Transverse colon (tissue), 4 donors: ENCODE measurements at places on chromosomes 2 and 18.

GRCh38 chr2:21544392-21544791, 420.6 kb downstream of the TDRD15 start:
- no peak for DNase-seq
- H3K27me3 ChIP-seq = no peaks in the 10 kb centered on the region
- no peaks in the 10 kb centered on the region for H3K36me3 ChIP-seq

DNA sequence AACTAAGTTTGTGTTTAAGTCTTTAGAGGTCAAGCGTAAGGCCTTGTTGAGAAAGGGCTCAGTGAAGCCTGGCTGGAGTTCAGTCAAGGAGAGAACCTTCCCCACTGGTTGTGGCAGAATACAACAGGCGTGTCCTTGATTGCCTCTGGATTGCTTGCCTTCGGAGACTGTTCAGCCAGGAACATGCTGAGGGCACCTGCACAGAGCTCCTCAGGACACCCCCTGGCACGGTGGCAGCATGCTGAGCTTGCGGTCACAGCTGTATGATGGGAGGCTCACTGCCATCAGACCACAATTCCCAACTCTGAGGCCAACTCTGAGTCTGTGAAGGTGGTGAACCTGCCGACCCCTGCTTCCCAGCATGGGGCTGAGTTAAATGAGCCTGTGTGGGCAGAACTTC, 130.0 kb downstream of the LPIN1 start:
- no peak overlapping the region for H3K4me3 ChIP-seq
- no peak overlapping the region for H3K27ac ChIP-seq
- H3K36me3 ChIP-seq = no peaks in the 10 kb centered on the region
- DNase-seq = no peak

DNA sequence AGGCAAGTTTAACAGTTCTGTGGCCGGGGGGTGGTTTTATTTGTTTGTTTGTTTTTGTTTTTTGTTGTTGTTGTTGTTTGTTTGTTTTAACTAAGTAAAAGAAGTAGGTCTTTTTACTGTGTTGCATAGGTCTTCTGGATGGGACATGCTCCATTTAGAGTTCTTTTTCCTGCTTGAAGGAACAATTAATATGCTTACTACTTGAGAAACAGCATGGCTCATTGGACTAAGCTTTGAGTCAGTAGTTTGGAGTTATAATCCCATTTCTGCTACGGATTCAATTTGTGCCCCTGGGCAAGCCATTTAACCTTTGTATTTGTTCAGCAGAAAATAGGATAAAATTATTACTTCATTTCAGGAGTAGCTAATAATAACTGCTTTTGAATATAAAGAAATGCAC, 8.7 kb upstream of the ACVR2A start:
- no peaks in the 10 kb centered on the region for H3K36me3 ChIP-seq
- no peaks in the 10 kb centered on the region for H3K27me3 ChIP-seq
- DNase-seq = no peak
- H3K27ac ChIP-seq = no peak overlapping the region

- no peaks in the 10 kb centered on the region for H3K36me3 ChIP-seq
- no peaks in the 10 kb centered on the region for H3K27me3 ChIP-seq
- no peak for DNase-seq
- H3K4me1 ChIP-seq = peaks cover 43% of the 10 kb centered on the region
- no peak overlapping the region for H3K4me3 ChIP-seq
- H3K27ac ChIP-seq = no peak overlapping the region
These were observed 8.0 kb downstream of the EML4 start for GRCh38 chr2:42176992-42177738.

GRCh38 chr18:9706081-9706935, 1.8 kb upstream of the RAB31 start:
- H3K36me3 ChIP-seq = no peaks in the 10 kb centered on the region
- H3K4me3 ChIP-seq = no peak overlapping the region
- no peak for DNase-seq
- H3K27ac ChIP-seq = peak overlapping the region; percentile 87
- H3K4me1 ChIP-seq = peaks cover 30% of the 10 kb centered on the region
- H3K27me3 ChIP-seq = peaks cover 43% of the 10 kb centered on the region

DNA sequence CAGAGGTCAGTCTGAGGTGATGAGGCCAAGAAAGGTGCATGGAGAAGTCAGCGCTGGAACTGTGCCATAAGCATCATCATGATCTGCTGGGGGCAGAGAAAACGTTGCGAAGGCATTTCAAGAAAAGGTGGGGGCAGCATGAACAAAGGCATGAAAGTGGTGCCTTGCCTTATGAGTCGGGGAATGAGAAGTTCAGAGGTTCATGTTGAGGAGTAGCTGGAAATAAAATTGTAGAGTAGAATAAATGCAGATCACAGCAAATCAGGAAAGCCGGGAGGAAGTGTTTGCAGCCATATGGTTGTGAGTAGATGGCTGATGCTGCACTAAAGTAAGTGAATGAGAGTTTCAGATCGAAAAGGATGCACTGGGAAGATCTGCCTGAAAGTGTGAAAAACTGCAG, 72.1 kb upstream of the ARL5A start:
- no peaks in the 10 kb centered on the region for H3K4me1 ChIP-seq
- DNase-seq = no peak
- no peak overlapping the region for H3K27ac ChIP-seq
- H3K36me3 ChIP-seq = no peaks in the 10 kb centered on the region

GRCh38 chr2:163649080-163649479, 86.7 kb downstream of the FIGN start:
- H3K27ac ChIP-seq = no peak overlapping the region
- H3K36me3 ChIP-seq = no peaks in the 10 kb centered on the region
- H3K27me3 ChIP-seq = no peaks in the 10 kb centered on the region
- H3K4me3 ChIP-seq = no peak overlapping the region
- no peaks in the 10 kb centered on the region for H3K4me1 ChIP-seq
- DNase-seq = no peak

- no peak for DNase-seq
- peaks cover 6% of the 10 kb centered on the region for H3K4me1 ChIP-seq
- no peaks in the 10 kb centered on the region for H3K36me3 ChIP-seq
- H3K27ac ChIP-seq = peak overlapping the region; percentile 86
- peaks cover 69% of the 10 kb centered on the region for H3K27me3 ChIP-seq
These were observed 526 bp downstream of the CHN1 start for GRCh38 chr2:175004730-175004979.

DNA sequence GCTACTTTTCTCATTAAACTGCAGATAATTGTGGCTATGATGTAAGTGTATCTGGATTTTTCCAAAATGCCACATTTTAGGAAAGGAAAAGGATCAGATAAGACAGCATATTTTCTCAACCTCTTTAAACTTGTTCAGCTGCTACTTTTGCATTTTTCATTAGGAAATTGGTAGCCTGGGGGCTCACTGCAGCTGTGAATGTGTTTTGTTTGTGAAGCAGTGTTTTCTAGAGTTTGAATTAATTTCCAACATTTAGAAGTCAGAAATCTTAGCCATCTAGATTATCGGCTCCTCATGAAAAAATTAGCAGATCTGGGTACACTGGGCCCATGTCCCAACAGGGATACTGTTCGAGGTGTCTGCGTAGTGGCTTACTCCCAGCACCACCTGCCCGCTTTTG, 56.3 kb upstream of the ZDBF2 start:
- peaks cover 15% of the 10 kb centered on the region for H3K27me3 ChIP-seq
- no peak overlapping the region for H3K4me3 ChIP-seq
- no peak for DNase-seq
- no peak overlapping the region for H3K27ac ChIP-seq

- no peak for DNase-seq
- H3K36me3 ChIP-seq = no peaks in the 10 kb centered on the region
- H3K4me1 ChIP-seq = no peaks in the 10 kb centered on the region
These were observed 24.6 kb downstream of the FECH start for GRCh38 chr18:57561728-57562423.

DNA sequence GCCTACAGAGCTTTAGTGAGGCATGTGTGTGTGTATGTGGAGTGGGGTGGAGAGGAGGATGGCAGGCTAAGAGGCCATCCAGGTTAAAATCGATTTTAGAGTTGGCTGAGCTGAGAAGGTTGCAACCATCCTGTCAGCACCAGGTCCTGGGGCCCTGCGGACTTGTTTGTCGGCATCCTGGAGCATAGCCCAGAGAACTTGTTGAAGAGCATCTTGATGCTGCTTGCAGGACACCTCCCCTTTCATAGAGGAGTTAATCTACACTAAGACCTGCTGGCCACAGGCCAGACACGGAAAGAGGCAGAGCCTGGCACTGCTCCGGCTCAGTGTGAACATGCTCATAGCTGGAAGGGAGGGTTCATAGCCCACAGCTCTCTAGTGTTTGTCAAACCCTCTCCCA, 72.1 kb upstream of the RGPD5 start:
- no peak for DNase-seq
- H3K27ac ChIP-seq = no peak overlapping the region
- no peaks in the 10 kb centered on the region for H3K36me3 ChIP-seq
- H3K4me3 ChIP-seq = no peak overlapping the region
- H3K27me3 ChIP-seq = no peaks in the 10 kb centered on the region

DNA sequence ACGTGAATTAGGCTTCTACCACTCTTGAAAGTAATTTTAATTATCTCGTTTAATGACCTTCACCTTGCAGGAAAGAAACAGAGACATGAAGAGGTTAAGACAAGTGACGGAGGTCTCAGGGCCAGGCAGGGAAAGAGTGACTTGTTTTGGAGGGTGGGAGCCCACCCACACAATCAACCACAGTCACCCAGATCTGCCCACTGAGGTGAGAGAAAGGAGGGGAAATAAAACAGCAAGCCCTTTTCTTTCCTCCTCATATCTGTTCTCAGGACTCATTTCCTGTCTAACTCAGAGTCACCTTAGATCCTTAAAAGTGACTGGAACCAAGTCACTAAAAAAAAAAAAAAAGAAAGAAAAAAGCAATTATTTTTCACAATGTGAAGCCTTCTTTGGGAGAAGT, 26.8 kb downstream of the ATP8B1 start:
- H3K4me3 ChIP-seq = no peak overlapping the region
- H3K36me3 ChIP-seq = no peaks in the 10 kb centered on the region
- H3K4me1 ChIP-seq = peaks cover 16% of the 10 kb centered on the region
- H3K27me3 ChIP-seq = no peaks in the 10 kb centered on the region
- peak overlapping the region; percentile 62 for H3K27ac ChIP-seq

- H3K27me3 ChIP-seq = no peaks in the 10 kb centered on the region
- H3K4me1 ChIP-seq = peaks cover 32% of the 10 kb centered on the region
- no peak overlapping the region for H3K4me3 ChIP-seq
- no peak overlapping the region for H3K27ac ChIP-seq
These were observed 124.9 kb downstream of the PRKCE start for GRCh38 chr2:45776160-45776955.

- no peaks in the 10 kb centered on the region for H3K4me1 ChIP-seq
- no peak for DNase-seq
- H3K27ac ChIP-seq = no peak overlapping the region
- peaks cover 73% of the 10 kb centered on the region for H3K27me3 ChIP-seq
- no peak overlapping the region for H3K4me3 ChIP-seq
- no peaks in the 10 kb centered on the region for H3K36me3 ChIP-seq
These were observed 14.8 kb upstream of the IMP4 start for GRCh38 chr2:130327703-130328527.

DNA sequence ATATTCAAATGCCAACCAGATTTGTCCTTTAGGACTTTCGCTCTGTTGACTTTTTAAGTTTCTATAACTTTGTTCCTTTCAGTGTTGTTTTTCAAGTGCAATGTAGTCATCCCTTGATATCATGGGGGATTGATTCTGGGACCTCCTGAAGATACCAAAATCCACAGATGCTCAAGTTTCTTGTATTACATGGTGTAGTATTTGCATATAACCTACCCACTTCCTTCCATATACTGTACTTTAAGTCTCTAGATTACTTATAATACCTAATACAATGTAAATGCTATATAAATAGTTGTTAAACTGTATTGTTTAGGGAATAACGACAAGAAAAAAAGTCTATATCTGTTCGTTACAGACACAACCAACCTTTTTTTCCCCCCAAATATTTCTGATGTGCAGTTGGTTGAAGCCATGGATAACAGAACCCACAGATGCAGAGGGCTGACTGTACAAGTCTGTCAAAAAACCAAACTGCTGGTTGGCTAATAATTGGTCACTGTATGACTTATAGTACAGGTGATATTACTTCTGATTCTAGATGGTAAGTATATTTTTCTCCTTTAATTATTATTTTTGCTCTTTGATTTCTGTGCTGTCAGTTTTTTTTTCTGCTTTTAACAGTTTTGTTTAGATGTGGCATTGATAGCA, 201.7 kb upstream of the STON1 start:
- H3K27ac ChIP-seq = no peak overlapping the region
- DNase-seq = no peak
- no peaks in the 10 kb centered on the region for H3K36me3 ChIP-seq
- no peaks in the 10 kb centered on the region for H3K27me3 ChIP-seq
- peaks cover 11% of the 10 kb centered on the region for H3K4me1 ChIP-seq

DNA sequence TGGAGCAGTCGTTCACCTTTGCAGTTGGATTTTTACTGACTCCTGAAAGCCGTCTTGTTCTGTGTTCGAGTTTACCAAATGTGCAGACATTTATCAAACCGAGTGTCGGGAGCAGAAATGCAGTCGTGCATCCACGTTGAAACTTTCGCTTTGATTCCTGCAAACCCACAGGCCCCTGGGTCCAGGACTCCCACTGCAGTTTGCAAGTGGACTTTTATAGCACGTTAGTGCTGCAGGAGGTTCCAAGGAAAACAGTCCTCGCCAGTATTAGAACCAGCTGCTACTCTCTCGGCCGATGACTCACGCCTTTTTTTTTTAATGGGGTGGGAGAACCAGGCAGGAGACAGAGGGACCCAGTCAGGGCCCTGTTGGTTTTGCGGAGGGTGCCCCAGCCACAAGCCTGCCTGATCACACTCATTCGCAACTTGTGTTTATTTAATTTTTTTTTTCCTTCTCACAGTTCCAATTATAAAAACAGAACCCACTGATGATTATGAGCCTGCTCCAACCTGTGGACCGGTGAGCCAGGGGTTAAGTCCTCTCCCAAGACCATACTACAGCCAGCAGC, 90.1 kb downstream of the NFATC1 start:
- no peaks in the 10 kb centered on the region for H3K27me3 ChIP-seq
- H3K4me3 ChIP-seq = no peak overlapping the region
- no peak overlapping the region for H3K27ac ChIP-seq
- DNase-seq = no peak
- H3K4me1 ChIP-seq = no peaks in the 10 kb centered on the region

- H3K27ac ChIP-seq = no peak overlapping the region
- H3K4me3 ChIP-seq = no peak overlapping the region
- no peaks in the 10 kb centered on the region for H3K36me3 ChIP-seq
These were observed 9.5 kb downstream of the TRIB2 start for GRCh38 chr2:12726271-12726670.

- no peak overlapping the region for H3K4me3 ChIP-seq
- H3K27ac ChIP-seq = no peak overlapping the region
- H3K27me3 ChIP-seq = peaks cover 5% of the 10 kb centered on the region
- no peaks in the 10 kb centered on the region for H3K4me1 ChIP-seq
- no peaks in the 10 kb centered on the region for H3K36me3 ChIP-seq
These were observed 130.1 kb downstream of the LNPK start for GRCh38 chr2:175872005-175872348.

GRCh38 chr2:166074430-166074829, 53.4 kb downstream of the SCN1A start:
- no peak overlapping the region for H3K27ac ChIP-seq
- no peak overlapping the region for H3K4me3 ChIP-seq
- H3K27me3 ChIP-seq = no peaks in the 10 kb centered on the region
- no peaks in the 10 kb centered on the region for H3K4me1 ChIP-seq
- H3K36me3 ChIP-seq = no peaks in the 10 kb centered on the region
